Effector memory CD4-positive, alpha-beta T cell (primary cell): ENCODE measurements at places on chromosomes 7 and 10.

DNA sequence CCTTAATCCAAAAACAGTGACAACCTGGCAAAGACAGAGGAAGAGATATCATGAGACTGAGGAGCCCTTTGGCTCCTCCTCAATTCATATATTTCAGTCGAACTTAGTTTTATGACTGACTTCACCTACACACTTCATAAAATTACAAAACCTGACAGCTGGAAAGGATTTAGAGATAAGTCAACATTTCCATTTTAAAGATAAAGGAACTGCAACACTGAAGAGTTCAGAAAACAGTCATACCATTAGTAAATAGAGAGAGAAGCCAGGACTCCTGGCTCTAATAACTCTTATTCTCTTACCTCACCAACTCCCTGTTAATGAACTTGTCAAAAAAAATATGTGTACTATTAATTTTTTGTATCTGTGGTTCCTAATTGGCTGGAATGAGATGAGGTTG is 141.0 kb upstream of the COL1A2 start:
- no peak for DNase-seq

- DNase-seq: no peak
Measured at GRCh38 chr7:79063019-79063698, 390.3 kb downstream of the MAGI2 start.

- no peak for DNase-seq
Measured at GRCh38 chr7:80287400-80288174, 153.0 kb downstream of the GNAI1 start.

DNA sequence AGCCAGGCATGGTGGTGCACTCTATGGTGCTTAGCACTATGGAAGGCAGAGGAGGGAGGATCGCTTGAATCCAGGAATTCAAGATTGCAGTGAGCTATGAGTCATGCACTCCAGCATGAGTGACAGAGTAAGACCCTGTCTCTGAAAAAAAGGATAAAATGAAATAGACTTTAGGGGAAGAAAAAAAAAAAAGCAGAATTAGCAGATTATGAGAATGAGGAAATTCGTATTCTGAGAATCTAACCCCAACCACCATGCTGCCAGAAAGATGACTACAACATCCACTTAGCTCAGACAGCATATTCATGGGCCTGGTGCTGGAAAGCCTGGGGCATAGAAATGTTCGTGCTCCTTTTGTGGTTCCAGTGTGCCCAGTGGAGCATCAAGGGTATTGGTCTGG is 63.3 kb downstream of the TMEM26 start:
- DNase-seq: no peak

DNA sequence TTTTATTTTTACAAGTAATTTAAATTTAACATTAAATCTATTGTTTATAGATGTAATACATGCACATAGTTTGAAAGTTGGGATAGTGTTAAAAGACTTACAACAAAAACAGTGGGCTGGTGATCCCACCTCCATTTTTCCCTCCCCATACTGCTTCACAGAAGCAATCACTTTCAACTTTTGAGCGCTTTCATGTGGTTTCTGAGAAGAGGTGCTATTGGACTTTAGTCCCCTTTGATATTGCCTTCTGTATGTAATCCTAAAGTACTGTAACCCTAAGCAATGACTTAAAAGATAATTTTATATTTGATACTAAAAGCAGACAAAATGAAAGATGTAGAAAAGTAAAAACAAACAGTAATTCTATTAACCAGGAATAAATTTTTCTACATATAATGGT is 88.1 kb upstream of the FAM171A1 start:
- no peak for DNase-seq

DNA sequence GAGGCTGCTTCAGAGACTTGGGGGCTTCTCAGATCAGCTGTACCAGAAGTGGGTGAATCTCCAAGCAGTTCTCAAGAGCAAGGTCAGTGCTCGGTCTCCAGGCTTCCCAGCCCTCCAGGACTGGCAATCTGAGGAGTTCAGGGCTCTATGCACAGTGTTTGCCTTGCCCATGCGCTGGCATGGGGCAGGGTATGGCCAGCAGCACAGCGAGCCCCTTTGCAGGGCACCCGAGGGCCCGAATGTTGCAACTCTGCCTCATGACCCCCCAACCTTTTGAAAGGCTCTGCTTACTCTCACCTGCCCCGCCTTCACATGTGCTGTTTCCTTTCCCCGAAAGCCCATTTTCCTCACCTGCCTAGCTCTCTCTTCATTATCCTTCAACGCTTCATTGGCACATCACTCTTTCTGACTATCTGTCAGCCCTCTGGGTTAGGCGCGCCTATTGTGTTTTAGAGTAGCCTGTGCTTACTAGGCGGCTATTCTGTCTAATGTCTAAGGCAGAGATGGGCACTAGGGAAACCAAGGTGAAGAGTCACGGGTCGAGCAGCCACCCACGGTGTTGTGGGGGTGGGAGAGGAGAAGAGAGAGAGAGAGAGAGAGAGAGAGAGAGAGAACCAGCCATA is 83.6 kb downstream of the WDFY4 start:
- no peak for DNase-seq

- DNase-seq: no peak
Measured at GRCh38 chr7:124379296-124379695, 346.4 kb upstream of the TMEM229A start.

DNA sequence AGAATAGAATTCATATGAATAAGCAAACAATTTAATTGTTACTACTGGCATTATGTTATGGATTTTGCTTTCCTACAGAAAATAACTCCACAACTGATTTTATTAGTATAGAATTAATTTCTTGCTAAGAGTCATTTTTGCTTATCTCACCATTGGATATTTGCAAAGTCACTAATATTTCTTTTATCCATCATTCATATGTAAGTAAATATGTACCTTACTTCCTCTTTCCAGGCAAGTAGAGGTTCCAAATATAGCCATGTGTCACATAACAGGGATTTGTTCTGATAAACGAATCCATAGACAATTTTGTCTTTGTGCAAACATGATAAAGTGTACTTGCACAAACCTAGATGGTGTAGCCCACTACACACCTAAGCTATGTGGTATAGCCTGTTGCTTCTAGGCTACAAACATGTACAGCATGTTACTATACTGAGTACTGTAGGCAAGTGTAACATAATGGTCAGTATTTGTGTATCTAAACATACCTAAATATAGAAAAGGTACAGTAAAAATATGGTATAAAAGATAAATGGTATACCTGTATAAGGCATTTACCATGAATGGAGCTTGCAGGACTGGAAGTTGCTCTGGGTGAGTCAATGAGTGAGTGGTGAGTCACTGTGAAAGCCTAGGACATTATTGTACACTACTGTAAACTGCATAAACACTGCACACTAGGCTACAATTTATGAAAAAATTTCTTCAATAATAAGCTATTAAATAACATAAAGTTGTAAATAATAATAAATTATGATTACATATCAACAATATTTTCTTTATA is 18.3 kb downstream of the KLLN start:
- DNase-seq: no peak

GRCh38 chr10:68288717-68289116 is 43.1 kb upstream of the HNRNPH3 start:
- no peak for DNase-seq

DNA sequence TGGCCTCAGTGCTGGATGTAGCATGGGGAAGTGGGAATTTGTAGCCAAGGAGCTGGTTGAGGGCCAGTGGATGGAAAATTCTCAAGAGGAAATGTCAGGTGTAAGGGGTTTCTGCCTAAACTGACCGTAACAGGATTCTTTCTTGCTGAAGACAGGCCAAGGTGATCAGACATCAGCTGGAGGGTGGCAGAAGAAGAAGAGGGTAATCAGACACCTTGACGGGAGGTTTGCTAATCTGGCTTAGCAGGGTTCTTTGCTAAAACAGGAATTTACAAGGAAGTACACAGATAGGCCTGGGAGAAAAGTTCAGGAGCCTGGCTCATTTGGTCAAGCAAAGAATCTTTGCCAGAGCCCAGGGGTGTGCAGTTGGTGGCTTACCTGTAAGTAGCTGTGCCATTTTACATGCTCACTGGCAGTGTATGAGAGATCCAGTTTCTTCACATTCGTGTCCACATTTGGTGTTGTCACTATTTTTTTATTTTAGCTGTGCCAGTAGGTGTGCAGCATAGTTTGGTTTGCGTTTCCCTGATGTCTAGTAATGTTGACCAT is 73.7 kb downstream of the BMPR1A start:
- DNase-seq: no peak

- DNase-seq: no peak
Measured at GRCh38 chr7:47414342-47415317, 167.3 kb downstream of the TNS3 start.

DNA sequence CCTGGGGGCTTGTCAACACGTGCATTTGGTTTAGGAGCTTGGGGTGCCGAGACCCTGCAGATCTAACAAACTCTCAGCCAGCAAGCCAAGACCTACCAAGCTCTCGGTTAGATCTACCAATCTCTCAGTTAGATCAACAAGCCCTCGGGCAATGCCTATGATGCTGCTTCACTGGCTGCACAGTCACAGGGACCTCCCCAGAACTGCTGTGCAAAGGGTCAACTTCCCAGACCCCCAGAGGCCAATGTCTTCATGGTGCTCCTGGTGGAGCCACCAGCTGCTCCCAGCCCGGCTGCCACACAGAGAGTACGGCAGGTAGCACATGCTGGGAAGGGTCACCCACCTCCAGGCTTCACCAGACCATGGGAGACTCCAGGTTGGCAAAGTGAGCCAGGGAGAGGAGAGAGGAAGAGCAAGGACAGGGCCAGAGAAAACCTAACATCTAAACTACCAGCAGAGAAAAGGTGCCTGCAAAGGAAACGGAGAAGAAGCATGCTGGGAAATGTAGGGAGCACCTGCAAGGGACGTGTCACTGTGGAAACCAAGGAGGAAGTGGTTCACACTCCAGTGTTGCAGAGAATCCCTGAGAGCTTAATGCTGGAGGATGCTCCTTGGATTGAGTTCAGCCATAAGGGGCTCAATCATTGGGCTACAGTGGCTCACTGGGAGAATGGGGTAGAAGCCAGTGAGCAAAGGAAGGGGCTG is 51.5 kb upstream of the GDF10 start:
- no peak for DNase-seq

GRCh38 chr7:88888684-88889083 is 93.1 kb upstream of the TEX47 start:
- no peak for DNase-seq

DNA sequence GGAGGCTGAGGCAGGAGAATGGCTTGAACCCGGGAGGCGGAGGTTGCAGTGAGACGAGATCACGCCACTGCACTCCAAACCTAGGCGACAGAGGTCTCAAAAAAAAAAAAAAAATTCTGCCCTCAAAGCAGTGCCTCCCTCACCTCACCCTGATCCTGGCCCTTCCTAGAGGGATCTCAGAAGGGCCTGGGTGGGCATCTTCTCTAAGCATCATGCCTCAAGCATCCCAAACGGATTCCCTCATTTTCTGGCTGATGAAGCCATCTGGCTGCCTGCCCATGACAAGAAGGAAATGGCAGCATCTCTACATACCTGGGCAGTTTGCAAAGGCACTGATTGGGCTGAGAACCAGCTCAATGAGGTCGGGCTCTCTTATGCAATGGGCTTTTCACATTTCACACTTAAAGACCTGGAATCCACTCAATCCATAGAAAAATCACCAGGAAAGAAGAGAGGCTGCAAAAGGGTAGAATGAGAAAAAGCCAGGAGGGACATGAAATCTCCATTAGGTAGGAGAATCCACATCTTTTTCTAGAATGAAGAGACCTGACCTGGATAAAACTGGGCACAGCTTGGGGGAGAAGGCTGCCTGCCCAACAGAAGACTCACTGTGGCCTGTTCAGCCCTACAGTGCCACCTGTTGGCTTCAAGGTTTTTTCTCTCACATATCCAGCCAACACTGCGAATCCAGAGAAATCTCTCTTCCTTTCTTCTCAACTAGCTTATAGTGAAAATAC is 48.1 kb downstream of the PDLIM1 start:
- DNase-seq: no peak

- DNase-seq: no peak
Measured at GRCh38 chr10:51325649-51326048, 251.4 kb downstream of the PRKG1 start.

- no peak for DNase-seq
Measured at GRCh38 chr10:113441220-113441619, 111.6 kb upstream of the HABP2 start.

- no peak for DNase-seq
Measured at GRCh38 chr7:1170741-1171501, 10.9 kb upstream of the ZFAND2A start.

- no peak for DNase-seq
Measured at GRCh38 chr7:142298627-142299026, 40.8 kb upstream of the PRSS58 start.

- DNase-seq: peak; percentile 16
Measured at GRCh38 chr7:3154881-3155494, 111.3 kb upstream of the CARD11 start.

GRCh38 chr7:151384776-151385625 is 24.8 kb downstream of the WDR86 start:
- no peak for DNase-seq

DNA sequence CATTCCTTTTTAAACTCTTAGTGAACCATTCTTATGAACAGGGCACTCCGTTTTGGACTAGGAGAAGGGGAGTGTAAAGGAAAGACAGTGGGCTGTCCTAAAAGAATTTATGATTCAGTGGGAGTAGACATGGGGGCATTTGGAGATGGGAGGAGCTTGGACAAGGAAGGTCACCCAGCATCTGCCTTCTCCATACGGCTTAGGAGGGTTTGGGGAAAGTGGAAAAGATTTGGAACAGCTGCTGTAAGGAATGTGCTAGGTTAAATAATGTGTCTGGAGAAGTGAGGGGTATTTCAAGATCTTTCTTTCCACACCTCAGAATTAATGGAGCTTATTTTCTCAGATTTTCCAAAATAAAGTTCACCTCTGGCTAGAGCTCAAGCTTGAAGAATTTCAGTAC is 24.0 kb downstream of the SLC35G1 start:
- DNase-seq: no peak

DNA sequence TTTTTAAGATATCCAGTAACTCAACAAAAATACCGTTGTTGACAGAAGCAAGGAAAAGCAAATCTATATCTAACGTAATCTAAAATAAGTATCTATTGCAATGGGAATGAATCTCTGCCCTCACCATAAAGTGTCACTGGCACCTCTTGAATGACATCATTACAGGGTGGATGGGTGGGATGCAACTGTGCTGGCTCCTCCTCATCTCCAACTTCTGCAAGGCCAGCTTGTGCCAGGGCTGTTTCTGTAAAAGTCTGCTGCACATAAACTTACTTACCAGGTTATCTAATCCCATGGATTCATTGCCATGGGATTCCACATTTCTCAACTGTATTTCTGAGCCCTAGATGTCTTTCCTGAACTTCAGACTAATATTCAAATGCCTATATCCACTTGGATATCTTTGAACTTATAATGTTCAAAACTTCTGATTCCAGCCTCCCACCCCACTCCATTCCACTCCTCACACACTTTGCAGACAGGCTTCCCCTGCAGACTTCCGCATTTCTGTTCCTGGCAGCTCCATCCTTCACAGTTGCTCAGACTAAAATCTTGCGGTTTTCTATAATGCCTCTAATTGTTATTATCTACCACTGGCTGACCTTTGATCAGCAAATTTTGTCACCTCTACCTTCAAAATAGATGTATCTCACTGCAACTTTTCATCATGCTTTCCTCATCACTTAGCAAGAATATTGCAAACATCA is 10.7 kb downstream of the FGL2 start:
- no peak for DNase-seq

- DNase-seq: no peak
Measured at GRCh38 chr10:21475393-21475792, 50.1 kb downstream of the SKIDA1 start.

GRCh38 chr10:11684717-11685645 is 57.2 kb upstream of the ECHDC3 start:
- DNase-seq: peak; percentile 12

- DNase-seq: no peak
Measured at GRCh38 chr7:137354396-137354795, 10.9 kb upstream of the PTN start.

- DNase-seq: no peak
Measured at GRCh38 chr7:51666751-51667150, 350.1 kb upstream of the COBL start.

GRCh38 chr7:157903710-157904109 is 566.9 kb downstream of the DNAJB6 start:
- no peak for DNase-seq
